ENCODE measurements at places on chromosomes 3 and 15.

DNA sequence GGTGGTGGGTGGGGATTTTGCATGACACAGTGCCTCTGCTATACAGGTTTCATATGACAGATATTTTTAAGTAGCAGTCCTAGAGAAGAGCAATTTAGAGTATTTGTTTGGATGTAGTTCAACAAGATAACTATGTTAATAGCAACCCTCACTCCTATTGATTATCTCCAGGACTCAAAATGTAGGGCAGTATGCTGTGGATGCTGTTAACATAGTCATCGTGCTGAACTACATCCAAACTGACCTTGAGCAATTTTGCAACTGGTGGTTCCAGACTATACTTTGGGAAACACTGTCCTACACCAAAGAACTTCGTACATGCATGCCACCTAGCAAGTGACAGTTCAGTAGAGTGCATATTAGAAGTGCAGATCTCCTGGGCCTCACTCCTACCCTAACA lies 117.6 kb downstream of the IL5RA start:
- no peak for DNase-seq

DNA sequence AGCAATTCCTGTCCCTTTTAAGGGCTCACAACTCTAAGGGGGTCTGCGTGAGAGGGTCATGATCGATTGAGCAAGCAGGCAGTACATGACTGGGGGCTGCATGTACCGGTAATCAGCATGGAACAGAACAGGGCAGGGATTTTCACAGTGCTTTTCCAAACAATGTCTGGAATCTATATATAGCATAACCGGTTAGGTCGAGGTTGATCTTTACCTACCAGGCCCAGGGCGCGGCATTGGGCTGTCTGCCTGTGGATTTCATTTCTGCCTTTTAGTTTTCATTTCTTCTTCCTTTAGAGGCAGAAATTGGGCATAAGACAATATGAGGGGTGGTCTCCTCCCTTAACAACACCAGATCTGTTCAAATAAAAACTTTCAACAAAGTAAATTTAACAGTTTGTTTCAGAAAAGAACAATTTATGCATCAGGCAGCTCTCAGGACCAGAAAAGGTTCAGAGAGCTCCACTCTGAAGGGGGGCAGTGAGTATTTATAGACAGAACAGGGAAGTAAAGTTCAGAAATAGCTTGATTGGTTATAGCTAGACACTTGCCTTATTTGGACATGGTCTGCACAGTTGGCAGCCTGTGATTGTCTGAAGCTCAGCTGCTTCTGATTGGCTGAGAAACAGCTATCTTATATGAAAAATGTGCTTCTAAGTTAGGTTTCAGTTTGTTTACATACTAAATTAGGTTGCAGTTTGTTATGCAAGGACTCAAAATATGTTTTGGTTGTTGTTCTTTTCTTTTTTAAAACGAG lies 17.2 kb upstream of the B4GALT4 start:
- DNase-seq: no peak

- no peak for DNase-seq
Measured at GRCh38 chr15:61025308-61025707, 203.8 kb downstream of the RORA start.

DNA sequence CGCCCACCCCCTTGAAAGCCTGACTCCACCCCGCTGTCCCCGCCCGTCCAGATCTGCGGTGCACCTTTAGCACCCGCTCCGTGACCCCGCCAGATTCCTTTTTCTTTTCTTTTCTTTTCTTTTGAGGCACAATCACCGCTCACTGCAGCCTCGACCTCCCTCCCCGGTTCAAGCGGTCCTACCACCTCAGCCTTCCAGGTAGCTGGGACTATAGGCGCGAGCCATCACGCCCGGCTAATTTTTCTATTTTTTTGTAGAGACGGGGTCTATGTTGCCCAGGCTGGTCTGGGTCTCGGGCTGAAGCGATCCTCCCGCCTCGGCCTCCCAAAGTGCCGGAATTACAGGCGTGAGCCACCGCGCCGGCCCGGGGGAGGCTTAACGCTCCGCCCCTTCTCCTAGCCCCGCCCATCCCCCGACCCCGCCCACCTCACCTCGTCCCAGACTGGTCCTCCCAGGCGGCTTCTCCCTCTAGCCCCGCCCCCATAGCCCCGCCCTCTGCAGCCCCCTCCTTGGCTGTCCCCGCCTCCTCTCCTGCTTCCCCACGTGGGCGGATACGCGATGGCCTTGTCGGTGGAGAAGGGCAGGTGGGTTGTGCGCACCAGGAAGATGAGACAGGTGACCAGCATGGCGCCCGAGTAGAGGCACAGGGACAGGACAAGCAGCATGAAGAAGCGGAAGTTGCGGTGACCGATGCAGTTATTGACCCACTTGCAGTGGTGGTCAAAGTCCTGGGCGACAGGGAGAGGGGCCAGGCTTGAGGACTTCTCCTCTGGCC lies 3.2 kb downstream of the ZDHHC19 start:
- peak; percentile 51 for DNase-seq

DNA sequence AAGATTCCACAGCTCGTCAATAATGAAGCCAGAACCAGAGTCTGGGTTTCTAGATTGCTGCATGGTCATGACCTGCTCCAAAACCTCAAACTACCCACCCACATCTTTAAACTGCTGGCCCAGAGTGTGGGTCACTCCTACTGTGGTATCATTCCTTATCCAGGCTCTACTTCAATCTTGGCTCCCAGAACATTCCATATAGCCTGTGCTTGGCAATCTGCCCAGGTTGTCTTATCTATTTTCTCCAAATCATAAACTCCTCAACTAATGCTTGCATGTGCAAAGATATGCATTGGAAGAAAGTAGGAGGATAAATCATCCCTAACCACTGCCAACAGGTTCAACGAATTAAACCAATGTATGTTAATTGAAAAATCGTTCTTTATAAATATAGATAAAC lies 169.7 kb downstream of the ANXA2 start:
- no peak for DNase-seq

- peak; percentile 44 for DNase-seq
Measured at GRCh38 chr3:179149406-179149867, 1.3 kb downstream of the PIK3CA start.

DNA sequence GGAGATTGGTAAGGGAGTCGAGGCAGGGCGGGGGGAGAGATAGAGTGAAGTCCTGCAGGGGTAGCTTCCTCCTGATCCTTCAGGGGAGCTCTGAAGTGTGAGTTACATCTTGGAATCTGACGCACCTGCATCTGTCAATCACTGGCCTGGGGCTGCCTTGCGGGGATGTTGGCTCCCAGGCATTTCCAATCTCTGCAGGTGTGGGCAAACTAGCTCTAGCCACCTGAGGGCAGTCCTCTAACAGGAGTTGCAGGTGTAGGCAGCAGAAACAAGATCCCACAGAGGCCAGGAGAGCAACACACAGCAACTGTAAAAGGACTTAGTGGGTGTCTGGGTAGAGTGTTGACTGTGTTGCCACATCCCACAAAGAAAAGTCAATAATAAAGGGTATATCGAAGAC lies 63.6 kb downstream of the ZNF621 start:
- no peak for DNase-seq

DNA sequence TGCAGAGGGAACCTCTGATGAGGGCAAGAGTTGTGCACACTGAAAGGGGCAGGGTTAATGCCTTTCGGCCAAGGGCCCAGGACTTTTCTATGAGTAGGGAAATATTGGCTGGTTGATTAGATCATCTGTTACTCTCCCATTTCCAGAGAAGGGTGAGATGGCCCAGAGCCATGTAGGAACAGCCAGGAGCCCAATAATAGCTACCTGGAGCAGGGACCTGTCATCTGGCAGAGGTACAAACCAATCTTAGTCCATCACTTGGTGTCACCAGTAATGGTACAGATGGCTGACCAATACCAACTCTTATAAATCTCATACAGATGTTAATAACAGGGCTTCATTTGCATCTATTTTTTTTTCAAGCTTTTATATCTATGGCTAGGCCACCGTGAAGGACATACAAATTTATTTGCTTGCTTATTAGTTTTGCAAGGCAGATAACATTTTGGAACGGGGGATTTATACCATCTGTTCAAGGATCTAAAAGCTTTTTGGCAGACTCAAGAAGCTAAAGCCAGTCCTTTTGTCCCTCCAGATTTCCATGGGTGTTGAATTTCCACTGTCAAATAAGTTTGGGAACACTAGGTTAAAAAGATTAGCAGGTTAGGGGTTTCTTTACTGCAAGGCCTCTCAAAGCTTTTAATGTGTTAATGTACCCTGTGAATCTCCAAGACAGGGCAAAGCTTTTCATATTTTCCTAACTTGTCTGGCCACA lies 79.3 kb downstream of the TNIK start:
- no peak for DNase-seq
